ENCODE measurements at places on chromosomes 4 and X. TPM values are rescaled to one million over a fixed set of nuclear protein-coding genes. Genes with fewer than 3 reads are reported as not detected.

GAGE12H gene
- not detected for total RNA-seq

DNA sequence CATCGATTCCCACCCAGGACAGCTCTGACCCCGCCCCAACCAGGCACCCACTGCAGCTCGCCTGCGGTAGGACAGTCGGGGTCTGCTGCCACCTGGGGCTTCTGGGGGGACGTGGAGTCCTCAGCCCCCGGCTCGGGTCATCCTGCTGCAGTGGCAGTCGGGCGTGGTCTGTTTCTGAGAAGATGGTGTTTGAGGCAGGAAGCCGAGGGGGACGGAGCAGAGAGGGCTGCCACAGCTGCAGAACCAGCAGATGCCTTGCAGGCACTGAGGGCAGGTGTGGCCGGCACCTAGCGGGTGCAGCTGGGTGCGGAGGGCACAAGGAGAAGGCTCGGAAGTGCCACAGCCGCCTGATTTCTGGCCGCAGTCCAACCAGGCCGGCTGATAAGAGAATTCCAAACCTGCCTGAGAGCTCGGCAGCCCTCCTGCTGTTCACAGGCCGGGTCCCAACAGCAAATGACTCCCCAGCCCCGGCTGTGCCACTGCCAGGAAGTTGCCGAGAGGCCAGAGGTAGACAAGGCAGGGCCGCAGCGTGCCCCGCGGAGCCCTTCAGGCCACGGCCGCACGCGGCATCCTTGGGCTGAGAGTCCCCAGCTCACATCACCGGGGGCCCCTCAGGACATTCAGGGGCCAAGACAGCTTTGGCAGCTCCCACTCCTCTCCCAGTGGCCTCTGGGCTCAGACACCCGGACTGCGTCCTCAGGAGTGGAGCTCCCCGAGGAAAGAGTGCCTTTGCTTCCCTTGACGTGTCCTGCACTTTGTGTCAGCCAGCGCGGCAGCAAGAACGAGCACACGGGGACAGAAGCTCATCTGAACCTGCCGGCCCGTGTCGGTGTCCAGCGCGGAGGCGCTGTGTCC lies 9.4 kb upstream of the CPLX1 start:
- no peak for DNase-seq

DNA sequence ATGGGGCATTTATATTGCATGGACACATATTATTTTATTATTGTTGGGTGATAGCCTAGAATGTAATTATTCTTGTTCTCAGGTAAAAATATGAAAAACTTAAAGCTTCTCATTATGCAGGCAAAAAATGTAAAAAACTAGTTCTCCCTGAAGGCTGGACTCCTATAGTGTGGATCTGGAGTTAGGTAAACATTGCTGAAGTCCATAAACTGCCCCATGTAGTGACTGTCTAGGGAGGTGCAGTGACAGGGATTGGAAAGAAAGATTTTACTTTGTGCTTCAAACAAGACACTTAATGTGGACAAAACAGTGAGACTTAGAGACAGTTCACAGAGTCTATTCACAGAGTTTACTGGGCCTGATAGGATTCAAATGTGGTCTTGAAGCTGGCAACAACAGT lies 17.0 kb downstream of the ADH6 start:
- DNase-seq: no peak

GRCh38 chr4:56728512-56728911 lies 47.4 kb upstream of the HOPX start:
- DNase-seq: peak; percentile 33

GRCh38 chrX:38560776-38561125 lies 591 bp upstream of the TSPAN7 start:
- no peak for DNase-seq

GRCh38 chr4:3225936-3226335 lies 23.0 kb upstream of the MSANTD1 start:
- DNase-seq: no peak

- DNase-seq: no peak
Observed at GRCh38 chr4:147678796-147679549, 5.0 kb downstream of the PRMT9 start.

SMR3B gene
- total RNA-seq: not detected

- DNase-seq: no peak
Observed at GRCh38 chrX:10166248-10166716, 9.5 kb downstream of the CLCN4 start.

GPC4 gene
- not detected for total RNA-seq

USP51 gene
- total RNA-seq: 1.1 TPM

GRCh38 chr4:24224446-24224845 lies 334.6 kb upstream of the PPARGC1A start:
- no peak for DNase-seq

MAGEC1 gene
- 0.07 TPM for total RNA-seq

MAGEB10 gene
- total RNA-seq: not detected

POF1B gene
- total RNA-seq: 0.40 TPM

GRCh38 chr4:98688411-98689290 lies 30.2 kb upstream of the TSPAN5 start:
- peak; percentile 72 for DNase-seq

GRCh38 chr4:184232202-184232601 lies 14.5 kb upstream of the ENPP6 start:
- no peak for DNase-seq

DNA sequence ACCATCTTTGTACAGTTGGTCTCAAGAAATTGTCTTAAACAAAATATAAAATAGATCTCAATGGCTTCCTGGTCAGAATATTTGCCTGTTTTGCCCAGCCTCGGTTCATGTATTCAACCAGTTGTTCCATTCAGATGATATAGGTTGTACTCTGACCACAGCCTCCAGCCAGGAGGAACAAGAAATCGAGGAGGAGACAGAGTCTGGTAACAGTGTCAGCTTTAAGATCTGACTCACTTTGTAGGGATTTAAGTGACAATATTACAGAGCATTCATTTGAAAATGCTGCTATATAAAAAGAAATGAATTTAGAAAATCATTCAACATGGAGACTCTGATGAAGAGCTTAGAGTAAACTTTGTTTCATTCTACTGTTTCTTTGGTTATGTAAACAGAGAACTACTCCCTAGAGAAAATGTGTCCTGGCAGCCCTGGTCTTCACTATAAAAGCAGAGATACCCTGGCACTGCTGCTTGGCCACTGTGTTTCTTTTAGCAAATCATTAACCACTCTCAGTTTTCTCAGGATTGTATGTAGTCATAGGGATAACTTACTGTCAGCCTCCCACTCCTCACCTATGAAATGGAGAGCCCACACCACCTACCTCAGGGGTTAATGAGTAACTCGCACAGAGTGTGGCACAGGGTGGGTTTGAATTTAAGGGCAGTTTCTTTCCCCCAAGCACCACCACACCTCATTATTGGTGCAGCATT lies 53.5 kb downstream of the PAGE2 start:
- no peak for DNase-seq

GRCh38 chrX:63708801-63709200 lies 76.2 kb downstream of the ARHGEF9 start:
- DNase-seq: no peak

FATE1 gene
- total RNA-seq: not detected

SUPT20HL1 gene
- total RNA-seq: not detected

IL15 gene
- 2.0 TPM for total RNA-seq

HSPA4L gene
- 23.8 TPM for total RNA-seq

MYOZ2 gene
- total RNA-seq: 0.20 TPM

DNA sequence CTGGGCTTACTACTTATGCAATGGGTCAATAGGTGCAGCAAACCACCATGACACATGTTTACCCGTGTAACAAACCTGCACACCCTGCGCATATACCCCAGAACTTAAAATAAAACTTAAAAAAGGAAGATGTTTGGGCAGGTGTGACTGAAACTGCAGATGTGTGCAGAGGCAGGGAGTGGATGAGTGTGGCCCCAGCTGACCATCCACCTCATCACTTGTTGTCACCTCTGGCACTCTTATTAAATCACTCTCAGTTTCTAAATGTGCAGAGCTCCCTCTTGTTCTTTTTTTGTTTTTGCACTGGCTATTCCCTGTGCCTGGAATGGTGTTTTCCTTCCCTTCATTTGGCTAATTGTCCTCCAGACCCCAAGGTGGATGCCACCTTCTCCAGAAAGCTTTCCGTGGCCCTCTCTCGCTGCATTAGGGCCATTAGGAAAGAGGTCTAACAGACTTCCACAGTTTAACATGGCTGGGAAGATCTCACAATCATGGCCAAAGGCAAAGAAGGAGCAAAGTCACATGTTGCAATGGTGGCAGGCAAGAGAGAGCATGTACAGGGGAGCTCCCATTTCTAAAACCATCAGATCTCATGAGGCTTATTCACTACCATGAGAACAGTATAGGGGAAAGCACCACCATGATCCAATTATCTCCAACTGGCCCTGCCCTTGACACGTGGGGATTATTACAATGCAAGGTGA lies 58.5 kb downstream of the SLC2A9 start:
- no peak for DNase-seq

DNA sequence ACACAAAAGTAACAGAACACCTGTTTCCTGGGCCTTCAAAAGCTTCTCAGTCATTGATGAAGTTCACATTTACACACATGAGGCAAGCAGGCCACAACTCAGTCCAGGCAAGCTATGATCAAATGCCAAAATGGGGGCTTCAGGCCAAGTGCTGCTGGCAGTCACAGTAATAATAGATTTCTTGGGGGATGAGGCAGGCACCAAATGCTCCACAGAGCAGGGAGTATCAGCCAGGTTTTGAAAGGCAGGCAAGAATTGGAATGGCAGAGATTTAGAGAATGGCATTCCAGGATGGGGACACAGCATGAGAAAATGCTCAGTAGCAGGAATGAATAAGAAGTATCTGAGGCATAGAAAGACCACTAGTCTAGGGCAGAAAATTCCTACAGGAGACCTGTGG lies 52.8 kb downstream of the GRIA3 start:
- DNase-seq: no peak
